Frontal cortex (tissue), 4 donors: ENCODE measurements at places on chromosomes 7 and 10. TPM values are rescaled to one million over a fixed set of nuclear protein-coding genes. Genes with fewer than 3 reads are reported as not detected.

DNA sequence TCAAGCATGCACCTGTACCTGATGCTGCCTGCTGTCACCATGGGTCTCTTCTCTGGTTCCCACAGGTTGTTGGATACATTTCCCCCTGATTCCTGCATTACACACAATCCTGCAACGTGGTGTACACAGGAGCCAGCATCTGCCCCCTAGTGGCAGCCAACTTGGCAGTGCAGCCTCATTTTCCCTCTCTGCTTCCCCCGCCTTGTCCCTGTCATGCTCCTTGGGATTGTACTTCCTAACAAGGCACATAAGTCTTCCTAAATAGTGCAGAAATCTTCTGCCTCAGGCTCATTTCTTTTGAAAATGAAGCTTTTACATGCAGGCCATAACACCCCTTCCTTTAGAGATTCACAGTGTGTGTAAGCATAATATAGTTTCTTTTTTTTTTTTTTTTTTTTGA is 387.5 kb downstream of the CCSER2 start:
- DNase-seq = no peak

- no peak for DNase-seq
Measured at GRCh38 chr7:116028787-116029186, 1.8 kb downstream of the TFEC start.

DNA sequence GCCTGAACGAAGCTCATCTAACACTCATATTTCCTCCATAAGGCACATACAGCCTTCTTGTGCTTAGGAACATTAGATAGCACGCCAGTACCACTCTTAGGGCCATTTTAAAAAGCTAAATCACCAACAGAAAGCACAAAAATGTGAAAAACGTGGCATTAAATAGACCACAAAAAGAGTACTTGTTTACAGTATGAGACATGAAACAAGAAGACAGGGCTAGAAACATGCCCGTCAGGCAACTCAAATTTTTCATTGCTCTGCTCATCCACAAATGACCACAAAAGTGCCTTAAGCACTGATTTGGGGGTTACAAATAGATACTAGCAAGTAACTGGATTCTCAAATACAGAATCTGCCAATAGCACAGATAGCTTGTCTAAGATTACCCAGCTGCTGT is 67.8 kb downstream of the ELMO1 start:
- no peak for DNase-seq

The AZGP1 gene
- total RNA-seq = not detected

GRCh38 chr7:142815134-142815533 is 39.7 kb upstream of the EPHB6 start:
- no peak for DNase-seq

The HELLS gene
- 14.7 TPM for total RNA-seq

The LBX1 gene
- total RNA-seq = not detected

The HABP2 gene
- not detected for total RNA-seq

DNA sequence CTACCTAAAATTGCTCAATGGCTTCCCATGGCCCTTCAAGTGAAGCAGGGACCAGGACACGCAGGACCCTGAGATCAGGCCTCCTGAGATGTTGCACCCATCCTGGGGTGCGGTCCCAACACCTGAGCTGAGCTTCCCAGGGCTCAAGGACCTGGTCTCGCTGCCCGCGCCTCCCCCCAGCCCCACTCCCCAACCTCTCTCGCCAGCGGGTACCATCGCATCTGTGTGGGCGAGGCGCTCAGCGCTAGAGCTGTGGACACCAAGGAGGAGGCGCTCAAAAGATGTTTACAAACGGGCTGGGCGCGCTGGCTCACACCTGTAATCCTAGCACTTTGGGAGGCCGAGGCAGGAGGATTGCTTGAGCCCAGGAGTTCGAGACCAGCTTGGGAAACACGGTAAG is 7.4 kb upstream of the CRYGN start:
- no peak for DNase-seq

The IL2RA gene
- not detected for total RNA-seq

The BEND7 gene
- total RNA-seq = 9.8 TPM

DNA sequence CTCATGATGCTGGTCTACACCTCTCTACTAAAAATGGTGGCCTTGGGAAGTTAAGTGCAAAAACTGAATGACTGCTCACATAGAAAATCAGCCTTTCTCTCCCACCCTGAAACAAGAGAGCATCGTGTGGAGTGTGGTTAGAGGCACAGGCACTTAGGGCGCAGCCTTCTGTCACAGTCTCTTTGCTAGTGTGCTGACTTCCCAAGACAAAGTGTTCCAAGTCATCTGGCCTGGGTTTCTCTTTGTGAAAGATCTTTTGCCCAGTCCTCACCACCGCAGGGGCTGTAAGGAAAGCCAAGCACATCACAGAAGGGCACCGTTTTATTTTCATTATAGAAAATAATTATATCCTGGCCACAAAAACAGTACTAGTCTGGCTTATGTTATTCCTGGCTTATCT is 12.5 kb downstream of the STN1 start:
- DNase-seq = no peak

DNA sequence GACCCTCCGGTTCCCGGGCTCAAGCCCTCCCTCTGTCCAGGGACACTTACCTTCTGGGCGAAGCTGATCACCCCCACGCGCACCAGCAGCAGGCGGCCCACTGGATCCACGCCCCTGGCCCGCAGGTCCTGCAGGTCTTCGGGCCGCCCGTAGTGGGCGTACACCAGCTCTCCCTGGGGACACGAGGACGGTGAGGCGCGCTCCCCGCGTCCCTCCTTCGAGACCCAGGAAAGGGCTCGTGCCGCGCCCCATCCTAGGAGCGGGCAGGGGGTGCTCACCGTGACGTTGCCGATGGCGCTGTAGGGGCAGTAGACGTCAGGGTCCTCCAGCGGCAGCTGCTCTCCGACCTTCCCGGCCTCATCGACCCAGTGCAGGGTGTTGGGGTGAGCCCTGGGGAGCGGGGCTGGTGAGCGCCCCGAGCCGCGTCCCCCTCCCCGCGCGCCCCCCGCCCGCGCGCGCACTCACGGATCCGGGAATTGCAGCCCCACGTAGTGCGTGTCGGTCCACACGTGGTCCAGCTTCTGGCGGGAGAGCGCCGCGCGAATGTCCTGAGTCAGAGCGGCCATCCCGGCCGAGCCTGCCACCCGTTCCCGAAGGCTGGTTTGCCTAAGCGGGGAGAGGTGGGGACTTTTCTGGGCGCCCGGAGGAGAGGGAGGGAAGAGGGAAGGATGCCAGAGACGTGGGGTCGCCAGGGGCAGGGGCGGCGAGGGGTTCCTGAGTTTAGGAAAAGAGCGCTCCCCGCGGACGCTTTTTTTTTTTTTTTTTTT is 8.2 kb downstream of the TFR2 start:
- peak; percentile 70 for DNase-seq

- no peak for DNase-seq
Measured at GRCh38 chr10:70169011-70169410, 1.3 kb downstream of the SAR1A start.

The NPSR1 gene
- total RNA-seq = not detected

GRCh38 chr7:111082351-111082750 is 8.6 kb upstream of the LRRN3 start:
- DNase-seq = no peak

The PAPOLB gene
- 0.82 TPM for total RNA-seq

- DNase-seq = no peak
Measured at GRCh38 chr7:134444198-134444960, 14.5 kb downstream of the AKR1B1 start.

DNA sequence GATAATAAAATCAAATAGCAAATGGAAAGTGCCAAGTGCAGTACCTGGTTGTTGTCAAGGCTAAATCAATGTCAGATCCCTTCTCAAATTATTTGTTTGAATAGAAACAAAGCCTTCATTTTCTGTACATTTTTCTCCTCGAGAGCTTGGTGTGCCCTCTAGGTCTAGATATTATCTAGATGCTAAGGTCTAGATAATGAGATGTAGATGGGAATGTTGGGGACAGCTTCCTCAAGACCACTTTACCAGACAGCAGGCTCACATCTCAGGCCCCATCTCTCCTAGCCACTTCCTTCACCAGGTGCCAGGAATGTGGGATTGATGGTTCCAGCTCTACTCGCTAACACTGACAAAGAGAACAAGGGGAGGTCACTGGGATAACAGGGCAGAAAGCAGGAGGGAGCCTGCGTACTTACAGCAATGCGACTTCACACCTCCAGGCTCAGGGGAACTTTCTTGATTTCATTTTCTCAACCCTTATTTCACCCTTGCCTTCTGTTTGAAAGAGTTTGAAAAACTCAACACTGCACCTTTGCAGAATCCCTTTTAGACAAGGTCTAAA is 451.4 kb upstream of the VSTM2A start:
- DNase-seq = no peak

The TSPAN13 gene
- total RNA-seq = 148 TPM

- no peak for DNase-seq
Measured at GRCh38 chr10:79052291-79053080, 16.3 kb upstream of the ZMIZ1 start.

DNA sequence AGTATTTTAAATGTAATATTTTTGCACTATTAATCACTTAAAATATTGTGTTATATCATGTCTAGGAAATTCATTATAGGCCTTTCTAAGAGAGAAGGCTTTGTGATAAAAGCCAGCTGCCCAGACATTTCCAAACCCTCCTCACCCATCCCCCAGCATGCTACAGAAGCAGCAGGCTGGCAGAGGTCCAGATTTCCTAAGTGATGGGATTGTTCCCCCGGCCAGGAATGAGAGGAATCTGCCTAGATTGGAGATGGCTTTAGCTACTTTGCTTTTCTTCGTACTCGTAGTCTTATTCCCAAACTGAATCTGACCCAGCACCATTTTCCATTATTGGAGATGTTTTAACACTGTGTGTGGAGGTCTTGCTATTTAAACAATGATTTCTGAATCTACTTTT is 29.4 kb downstream of the CDK14 start:
- no peak for DNase-seq

DNA sequence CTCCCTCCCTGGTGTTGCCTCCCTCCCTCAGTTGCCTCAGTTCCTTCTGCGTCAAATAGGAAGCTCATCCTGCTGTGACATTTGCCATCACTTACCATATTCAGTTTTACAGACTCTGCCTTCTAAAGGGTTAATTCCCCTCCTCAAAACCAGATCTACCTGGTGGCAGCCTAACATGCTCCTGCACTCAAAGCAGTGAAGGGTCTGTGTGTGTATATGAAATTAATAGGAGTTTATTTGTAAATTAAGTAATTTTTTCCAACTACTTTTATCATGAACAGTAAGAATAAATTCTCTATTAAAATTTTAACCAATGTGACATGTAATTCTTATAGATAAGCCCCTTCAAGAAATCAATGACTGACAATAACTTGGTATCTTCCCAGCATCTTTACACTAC is 158.6 kb upstream of the INSYN2A start:
- DNase-seq = no peak

- DNase-seq = no peak
Measured at GRCh38 chr7:27606270-27607209, 56.1 kb downstream of the HIBADH start.

DNA sequence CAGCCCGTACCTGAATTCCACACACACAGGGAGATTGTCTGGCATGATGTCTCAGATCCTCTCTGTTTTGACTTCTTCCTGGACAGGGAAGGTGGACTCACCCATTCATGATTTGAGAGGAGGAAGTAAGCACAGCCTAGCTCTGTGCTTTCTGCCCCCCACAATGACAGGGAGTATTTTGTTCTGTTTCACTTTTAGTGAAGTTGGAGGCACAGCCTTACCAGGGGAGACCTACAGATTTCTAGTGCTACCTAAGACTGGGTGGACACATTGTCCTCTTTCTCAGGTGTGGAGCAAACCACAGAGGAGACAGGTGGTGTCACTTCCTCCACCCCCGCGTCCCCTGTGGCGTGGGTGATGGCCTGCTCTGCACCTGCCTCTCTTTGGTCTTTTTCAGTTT is 408.6 kb upstream of the PFKP start:
- DNase-seq = no peak

DNA sequence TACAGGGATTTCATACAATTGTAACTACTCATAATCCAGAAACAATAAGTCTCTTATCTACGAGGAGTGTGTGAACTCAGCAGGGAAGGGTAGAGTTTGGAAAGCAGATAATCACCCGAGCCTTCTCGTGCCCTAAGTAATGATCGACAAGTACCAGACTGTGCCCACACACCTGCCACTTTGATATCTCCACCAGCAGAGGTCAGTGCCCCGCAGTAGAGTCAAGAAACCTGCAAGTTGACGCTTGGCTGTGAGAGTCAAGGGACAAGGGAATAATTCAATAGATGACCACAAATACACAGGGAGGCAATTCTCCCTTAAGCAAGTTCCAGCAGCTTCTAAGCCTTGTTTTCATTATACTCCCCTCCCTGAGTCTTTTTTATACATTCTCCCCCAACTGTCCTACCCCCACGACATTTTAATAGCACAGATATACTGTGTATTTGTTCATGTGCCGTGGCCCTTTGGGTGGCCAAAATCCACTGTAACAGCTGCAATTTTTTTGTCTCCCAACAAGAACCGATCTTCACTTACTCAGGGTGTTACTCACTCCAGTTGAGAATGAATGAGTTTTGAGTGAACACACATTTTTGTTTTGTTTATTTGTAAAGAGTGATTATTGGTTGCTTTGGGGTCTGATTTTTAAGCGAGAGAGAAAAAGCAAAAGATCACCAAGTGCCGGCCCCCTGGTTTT is 106.9 kb upstream of the RHEB start:
- DNase-seq = no peak

The INA gene
- 138 TPM for total RNA-seq

The CCDC146 gene
- total RNA-seq = 15.9 TPM

The PDE6C gene
- total RNA-seq = not detected

The SEMA3C gene
- total RNA-seq = 307 TPM

GRCh38 chr7:123727071-123727837 is 21.5 kb downstream of the WASL start:
- no peak for DNase-seq

- no peak for DNase-seq
Measured at GRCh38 chr10:89592539-89592938, 52.5 kb downstream of the PANK1 start.

DNA sequence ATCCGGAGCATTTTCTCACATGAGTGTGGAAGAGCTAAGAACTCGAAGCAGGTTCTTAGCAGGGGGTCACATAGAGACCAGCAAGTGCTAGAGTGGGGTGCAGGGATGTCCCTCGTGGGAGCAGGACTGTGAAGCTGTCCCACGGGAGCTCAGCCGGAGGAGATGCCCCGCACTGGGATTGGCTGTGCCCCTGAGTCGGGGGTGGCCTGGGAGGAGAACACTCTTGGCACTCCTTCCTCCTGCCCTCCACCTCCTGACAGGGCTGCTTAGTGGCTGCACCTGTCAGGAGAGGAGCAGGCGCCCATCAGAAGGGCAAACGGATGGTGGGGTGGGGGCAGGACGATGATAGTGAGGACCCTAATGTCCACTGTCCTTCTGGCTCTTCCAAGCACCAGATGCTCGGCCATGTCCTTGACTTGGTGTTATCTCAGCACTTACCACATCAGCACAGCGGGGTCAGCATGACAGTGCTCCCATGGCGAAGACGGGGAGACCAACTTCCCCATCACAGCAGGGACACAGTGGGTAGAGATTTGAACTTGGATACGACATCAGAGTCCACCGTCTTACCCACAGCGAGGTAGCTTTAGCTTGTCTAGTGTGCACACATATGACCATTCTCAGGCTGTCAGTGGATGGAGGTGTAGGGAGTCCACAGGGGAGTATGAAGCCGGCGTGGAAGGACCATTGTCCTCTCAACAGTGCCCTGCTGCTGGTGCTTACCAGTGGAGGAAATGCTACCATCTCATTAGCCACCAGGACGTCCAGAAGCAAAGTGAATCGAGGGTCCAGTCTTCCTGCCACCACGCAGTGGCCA is 142.5 kb upstream of the SHH start:
- DNase-seq = no peak

The CDNF gene
- 0.82 TPM for total RNA-seq

The VGF gene
- 7.7 TPM for total RNA-seq
